Activated CD4-positive, alpha-beta T cell treated with anti-CD3 and anti-CD28 coated beads, Interleukin-2, amount 10 ng/mL, durations not matched to agents 24 days and 14 days (primary cell): ENCODE measurements at places on chromosomes 6 and 20. TPM values are rescaled to one million over a fixed set of nuclear protein-coding genes. Genes with fewer than 3 reads are reported as not detected.
A peak's percentile ranks its signal among the peaks of the same experiment; 100 is the strongest.

EEF1A2 gene
- 0.28 and 0.66 TPM in 2 replicates for total RNA-seq

- H3K4me1 ChIP-seq, result peaks cover 5% of the 10 kb centered on the region
- H3K27me3 ChIP-seq, result no peaks in the 10 kb centered on the region
- no peak overlapping the region for H3K4me3 ChIP-seq
These were observed 13.4 kb downstream of the PHIP start for GRCh38 chr6:79064635-79065034.

DNA sequence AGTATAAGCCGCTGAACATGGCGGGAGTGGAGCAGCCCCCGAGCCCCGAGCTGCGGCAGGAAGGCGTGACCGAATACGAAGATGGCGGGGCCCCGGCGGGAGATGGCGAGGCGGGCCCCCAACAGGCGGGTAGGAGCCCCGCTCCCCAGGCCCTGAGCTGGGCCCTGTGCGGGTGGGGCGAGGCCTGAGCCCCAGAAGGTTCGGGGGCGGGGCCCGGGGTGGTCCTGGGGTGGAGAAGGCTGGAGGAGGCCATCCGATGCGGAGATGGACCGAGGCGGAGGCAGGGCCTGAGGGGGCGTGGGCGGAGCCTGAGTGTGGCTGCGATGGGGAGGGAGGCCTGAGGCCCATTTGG is 7.1 kb downstream of the L3MBTL1 start:
- peaks cover 5% of the 10 kb centered on the region for H3K36me3 ChIP-seq
- no peaks in the 10 kb centered on the region for H3K27me3 ChIP-seq
- peak overlapping the region; percentile 97 for H3K4me3 ChIP-seq

DNA sequence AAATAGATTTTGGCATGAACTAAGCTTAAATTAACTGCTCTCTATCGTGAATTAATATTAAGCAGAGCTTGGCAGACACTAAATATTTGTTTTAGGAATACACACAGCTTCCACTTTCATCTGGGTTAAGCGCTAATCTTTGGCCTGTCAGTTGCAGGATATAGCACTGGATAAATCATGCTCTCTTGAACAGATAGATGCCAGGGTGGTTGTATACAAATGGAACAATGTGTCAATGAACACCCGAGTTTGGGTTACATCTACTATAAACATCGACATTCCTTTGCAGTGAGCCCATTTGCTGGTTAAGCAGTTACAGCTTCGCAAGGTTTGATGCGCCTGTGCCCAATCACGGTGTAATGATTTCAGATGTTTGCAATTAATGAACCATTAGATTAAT is 338.2 kb upstream of the ZFP64 start:
- no peaks in the 10 kb centered on the region for H3K27me3 ChIP-seq
- H3K36me3 ChIP-seq, result no peaks in the 10 kb centered on the region
- DNase-seq, result no peak
- H3K4me1 ChIP-seq, result no peaks in the 10 kb centered on the region
- H3K27ac ChIP-seq, result no peak overlapping the region

GRCh38 chr6:88238065-88238464 is 71.9 kb upstream of the CNR1 start:
- H3K36me3 ChIP-seq, result no peaks in the 10 kb centered on the region
- H3K4me3 ChIP-seq, result no peak overlapping the region
- no peak overlapping the region for H3K27ac ChIP-seq
- DNase-seq, result no peak
- no peaks in the 10 kb centered on the region for H3K27me3 ChIP-seq
- no peaks in the 10 kb centered on the region for H3K4me1 ChIP-seq
